ENCODE measurements at places on chromosomes 4 and X.

GRCh38 chr4:188780028-188780427 is 640.8 kb downstream of the TRIML1 start:
- DNase-seq = no peak

DNA sequence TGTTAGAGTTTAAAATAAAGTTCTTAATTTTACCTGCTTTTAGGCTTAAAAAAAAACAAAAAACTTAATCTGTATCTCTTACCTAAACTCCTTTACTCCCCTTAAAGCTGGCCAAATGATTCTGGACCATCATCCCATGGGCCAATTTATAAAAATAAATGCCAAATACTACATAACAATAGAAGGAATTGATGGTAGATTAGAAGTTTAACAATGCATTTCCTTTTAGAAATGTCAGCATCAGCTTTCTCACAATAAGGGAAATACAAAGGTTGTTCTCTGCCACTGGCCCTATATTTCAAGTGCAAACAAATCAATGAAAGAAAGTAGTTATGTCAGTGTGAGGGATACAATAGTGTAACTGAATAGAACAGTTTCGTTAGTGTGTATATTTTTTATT is 5.7 kb upstream of the RAPGEF2 start:
- DNase-seq = no peak

- no peak for DNase-seq
These were observed 22.4 kb upstream of the HPSE start for GRCh38 chr4:83356899-83357661.

DNA sequence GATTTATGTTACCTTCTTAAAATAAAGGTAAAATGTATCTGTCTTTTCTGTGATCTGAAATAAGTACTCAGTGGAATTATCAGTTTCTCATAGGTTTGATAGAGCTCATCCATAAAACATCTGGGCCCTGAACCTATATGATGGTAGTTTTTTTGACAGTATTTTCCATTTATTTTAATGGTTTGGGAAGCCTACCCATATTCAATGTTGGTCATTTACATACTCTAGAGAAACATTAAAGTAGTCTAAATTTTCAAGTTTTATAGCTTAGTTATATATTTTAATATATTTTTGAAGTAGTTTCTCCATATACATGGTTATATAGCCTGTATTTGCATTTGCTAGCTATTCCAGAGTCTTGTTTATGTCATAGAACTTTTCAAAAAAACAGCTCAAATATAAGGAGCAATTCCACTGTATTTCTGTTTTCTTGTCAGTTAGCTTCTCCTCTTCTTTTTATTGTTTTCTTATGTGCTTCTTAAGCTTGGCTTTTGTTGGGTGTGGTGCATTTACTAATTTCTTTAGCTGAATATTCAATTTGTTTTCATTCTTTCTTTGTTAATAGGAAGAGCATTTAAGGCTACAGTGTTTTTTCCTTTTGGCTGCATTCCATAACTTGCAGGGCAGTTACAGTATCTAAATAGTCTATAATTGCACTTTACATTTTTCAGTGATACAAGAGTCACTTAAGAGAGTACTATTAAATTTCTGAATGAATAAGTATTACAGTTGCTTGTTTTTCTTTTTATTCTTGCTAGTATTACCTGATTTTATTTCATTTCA is 181.4 kb downstream of the DKK2 start:
- no peak for DNase-seq

DNA sequence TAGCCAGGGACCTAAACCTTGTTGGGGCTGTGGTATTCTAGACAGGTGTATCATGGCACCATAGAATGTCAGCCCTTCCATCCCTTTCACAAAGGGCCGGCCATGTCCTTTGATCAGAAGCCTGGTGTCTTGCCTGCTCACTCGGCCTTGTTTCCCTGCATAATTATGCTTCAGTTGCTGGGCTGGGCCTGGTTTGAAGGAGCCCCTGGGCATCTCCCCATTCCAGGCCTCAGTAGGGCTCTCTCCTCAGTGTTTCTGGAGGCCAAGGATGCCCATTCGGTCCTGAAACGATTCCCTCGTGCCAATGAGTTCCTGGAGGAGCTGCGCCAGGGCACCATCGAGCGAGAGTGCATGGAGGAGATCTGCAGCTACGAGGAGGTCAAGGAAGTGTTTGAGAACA is 4.5 kb downstream of the PRRG3 start:
- DNase-seq = no peak

- DNase-seq = no peak
These were observed 13.1 kb upstream of the ETNPPL start for GRCh38 chr4:108775921-108776320.

DNA sequence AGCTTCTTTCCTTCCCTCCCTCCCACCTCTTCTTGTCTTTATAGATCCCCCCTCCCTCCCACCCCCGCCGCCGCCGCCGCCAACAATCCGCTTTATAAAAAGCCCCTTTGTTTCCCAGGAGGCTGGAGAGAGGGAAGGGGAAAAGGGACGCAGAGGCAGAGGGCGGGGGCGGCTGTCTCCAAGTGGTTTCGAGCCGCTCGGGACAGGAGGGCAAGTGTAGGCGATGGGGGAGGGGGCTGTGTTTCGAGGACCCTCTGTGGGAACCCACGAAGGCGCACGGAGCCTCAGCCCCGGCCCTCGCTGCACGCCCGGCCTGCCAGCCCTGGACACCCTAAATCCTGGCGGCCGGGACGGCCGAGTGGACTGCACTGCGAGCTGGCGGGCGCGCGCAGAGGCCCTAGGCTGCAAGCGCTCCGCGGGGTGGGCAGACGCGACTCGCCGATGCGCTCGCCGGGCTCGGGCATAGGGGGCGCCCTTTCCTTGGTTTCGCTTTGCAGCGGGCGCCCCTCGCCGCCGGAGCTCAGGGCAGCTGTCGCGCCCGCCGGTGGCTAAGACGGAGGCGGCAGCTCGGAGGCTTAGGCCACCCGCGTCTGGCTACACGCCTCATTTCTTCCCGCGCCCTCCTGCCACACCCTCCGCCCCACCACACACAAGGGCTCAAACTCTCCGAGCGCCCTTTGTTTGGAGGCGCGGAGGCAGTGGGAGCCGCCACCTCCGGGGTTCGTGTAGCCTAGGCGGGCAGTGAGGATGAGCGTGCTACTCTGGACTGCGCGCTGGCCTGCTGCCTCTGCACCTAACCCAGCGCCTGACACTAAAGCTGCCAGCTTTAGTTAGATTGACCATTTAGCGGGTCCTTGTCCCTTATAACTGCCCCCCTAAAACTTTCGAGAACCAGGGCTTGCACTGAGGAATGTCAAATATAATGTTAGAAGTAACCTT is 2.2 kb downstream of the MAMLD1 start:
- DNase-seq = peak; percentile 49

- no peak for DNase-seq
These were observed 39.0 kb downstream of the DGKK start for GRCh38 chrX:50431623-50432022.
